ENCODE measurements at places on chromosomes 7 and 10.

GRCh38 chr7:45098983-45099839 is 10.4 kb upstream of the NACAD start:
- no peak for DNase-seq

DNA sequence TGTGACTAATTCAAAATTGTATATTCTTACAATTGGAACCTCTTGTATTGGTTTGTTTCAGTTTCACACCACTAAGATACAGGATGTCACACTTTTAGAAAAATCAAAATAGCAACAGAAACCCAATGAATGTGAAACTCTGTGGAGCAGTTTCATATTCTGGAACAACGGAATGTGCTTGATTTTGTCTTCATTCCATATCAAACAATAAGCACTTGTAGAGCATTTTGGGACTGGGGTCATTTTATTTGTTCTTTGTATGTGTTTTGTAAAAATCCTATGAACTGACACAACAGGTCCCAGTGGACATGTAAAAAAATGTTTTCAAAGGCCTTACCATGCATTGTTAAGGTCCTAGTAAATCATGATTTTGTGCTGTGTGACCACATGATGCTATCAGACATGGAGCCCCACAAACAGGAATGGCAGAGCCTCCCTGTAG is 123.1 kb downstream of the DKK1 start:
- DNase-seq: no peak

GRCh38 chr10:6349846-6350535 is 147.3 kb downstream of the PFKFB3 start:
- no peak for DNase-seq

DNA sequence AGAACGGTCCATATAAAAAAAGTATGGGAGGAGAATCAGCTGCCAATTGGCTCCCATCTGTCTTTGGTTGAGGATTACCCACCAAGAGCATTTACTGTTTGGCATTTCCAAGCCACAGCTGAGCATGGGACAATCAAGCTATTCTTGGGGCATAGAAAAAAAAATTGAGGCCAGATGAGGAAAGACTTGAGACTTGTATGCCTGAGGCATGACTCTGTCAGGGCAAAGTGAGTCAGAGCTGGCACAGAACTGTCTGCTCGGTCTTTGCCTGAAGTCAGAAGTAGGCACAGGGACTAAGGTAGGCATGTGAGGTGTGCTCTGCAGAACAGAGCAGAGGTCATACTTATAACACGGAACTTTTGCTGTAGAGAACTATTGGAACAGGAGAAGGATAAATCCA is 126.5 kb upstream of the CHRM2 start:
- DNase-seq: no peak

- DNase-seq: no peak
Measured at GRCh38 chr10:82932451-82932850, 1057.5 kb downstream of the NRG3 start.

GRCh38 chr10:4848356-4849041 is 22.5 kb downstream of the AKR1E2 start:
- no peak for DNase-seq

- no peak for DNase-seq
Measured at GRCh38 chr10:48416584-48417232, 110.2 kb downstream of the MAPK8 start.

Measured in C1 segment of cervical spinal cord (tissue), 14 donors.